SHP77 treated with DMSO at 0.1 percent for 48 hours (cell line): ENCODE measurements at places on chromosomes 11 and 22.
A peak's percentile ranks its signal among the peaks of the same experiment; 100 is the strongest.

DNA sequence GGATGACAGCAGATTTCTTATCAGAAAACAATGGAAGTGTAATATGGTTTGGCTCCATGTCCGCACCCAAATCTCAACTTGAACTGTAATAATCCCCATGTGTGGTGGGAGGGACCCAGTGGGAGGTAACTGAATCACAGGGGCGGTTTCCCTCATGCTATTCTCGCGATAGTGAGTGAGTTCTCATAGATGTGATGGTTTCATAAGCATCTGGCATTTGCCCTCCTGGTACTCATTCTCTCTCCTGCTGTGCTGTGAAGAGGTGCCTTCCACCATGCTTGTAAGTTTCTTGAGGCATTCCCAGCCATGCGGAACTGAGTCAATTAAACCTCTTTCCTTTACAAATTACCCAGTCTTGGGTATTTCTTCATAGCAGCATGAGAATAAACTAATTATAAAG, 81.0 kb upstream of the SCUBE2 start:
- no peak for DNase-seq

DNA sequence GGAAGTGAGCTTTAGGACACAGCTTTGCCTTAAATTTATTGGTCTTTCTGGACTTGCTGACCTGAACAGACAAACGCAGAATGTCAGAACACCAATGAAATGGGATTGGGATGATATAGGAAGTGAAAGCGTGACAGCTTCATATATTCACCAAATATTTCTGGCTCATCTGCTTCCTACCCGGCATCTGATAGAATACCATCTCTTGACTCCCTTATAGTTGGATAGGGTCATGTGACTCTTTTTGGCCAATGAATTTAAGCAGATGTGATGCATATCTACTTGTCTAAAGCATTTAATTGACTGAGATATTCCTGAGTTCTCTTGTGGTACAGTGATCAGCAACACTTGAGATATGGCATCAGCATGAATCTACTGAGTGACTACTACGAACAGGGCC, 2.5 kb upstream of the CAPRIN1 start:
- no peak for DNase-seq

GRCh38 chr11:100011697-100012096, 675.4 kb upstream of the ARHGAP42 start:
- DNase-seq, result no peak

DNA sequence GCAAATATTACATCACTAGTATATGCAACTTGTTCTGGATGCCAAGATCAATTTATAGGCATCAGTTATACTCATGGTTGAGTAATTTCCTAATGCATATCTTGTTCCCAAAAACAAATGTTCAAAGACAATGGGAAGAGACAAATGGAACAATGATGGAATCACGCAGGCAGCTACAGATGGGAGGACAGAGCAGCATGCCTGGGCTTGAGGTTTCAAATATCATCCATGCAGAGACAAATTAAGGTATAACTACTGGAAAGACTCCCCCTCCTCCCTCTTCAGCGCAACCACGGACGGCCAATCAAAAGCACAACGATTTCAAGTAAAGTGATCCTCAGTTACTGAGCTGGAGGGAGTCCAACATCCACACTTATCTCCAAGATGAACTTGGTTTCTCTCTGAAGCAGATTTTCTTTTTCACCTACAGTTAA, 106.8 kb downstream of the CCDC83 start:
- DNase-seq, result no peak

DNA sequence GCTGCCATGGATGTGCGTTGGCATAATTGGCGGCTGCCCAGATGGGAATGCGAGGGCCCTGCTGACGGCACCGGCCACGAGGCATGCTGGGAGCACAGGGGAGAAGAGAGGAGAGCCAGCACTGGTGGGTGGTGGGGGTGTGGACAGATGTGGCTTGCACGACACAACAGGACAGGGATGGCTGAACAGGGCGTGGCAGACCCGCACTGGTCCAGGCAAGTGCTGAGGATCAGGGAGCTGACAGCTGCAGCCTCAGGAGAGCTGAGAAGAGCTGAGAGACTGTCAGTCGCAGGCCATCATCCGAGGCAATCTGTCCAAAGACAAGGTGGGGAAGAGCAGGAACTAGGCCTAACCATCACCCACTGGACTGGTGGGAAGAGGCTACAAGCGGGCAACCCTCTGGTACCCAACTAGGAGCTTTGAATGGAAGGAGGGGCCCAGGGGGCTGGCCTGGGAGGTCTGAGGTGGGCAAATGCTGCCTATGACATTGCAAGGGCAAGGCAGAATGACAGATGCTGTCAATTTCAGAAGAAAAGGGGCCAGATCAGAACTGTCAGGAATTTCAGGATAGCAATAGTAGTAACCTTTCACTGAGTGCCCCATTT, 2.4 kb downstream of the GNB1L start:
- no peak for DNase-seq

GRCh38 chr11:121722431-121723245, 269.9 kb upstream of the SORL1-AS1 start:
- DNase-seq, result peak; percentile 44

GRCh38 chr11:100929377-100929776, 200.2 kb downstream of the PGR start:
- no peak for DNase-seq

DNA sequence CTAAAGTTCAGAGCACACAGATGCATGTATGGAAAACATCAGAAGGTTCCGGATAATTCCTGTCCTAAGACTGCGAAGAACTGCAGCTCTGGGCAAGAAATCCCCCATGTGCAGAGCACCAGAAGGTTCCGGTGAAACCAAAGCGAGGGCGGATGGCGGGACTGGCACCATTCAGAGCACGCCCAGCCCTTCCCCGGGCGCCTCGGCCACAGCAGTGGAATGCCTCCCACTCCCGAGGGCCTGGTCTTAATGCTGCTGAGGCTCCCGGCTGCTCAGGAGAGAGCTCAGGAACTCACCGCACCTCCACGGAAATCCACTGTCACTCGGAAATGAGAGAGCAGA, 43.1 kb downstream of the BRD1 start:
- no peak for DNase-seq

DNA sequence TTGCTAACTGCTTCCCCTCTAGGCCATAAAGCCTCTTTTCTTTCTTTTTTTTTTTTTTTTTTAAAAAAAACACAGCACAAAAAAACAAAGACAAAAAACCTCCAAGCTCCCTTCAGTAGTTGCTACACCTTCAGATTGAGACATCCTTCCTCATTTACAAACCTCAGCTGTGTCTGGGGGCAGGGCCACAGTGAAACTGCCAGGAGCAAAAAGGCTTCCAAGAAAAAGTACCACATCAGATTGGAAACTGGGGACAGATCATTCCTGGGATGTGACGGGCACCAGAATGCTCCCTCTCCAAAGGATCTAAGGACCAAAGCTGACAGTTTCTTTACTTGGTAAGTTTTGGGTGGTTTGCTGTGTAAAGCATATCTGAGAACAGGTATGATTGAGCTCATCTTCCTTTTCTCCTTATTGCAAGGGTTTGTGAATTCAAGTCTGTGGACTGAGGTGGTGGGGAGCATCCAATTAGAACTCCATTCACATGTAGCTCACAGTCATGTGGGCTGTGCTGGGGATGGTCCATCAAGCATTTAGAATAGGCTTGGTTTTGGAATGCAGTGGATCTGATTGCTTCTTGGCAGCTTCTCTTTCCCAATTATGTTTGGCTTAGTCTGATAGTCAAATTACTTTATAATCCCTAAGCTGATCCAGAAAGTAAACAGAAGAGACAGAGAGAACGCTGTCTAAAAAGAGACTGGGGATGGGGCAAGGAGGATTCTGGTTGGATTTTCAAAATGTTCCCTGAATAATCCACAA, 705 bp downstream of the BBOX1 start:
- no peak for DNase-seq

DNA sequence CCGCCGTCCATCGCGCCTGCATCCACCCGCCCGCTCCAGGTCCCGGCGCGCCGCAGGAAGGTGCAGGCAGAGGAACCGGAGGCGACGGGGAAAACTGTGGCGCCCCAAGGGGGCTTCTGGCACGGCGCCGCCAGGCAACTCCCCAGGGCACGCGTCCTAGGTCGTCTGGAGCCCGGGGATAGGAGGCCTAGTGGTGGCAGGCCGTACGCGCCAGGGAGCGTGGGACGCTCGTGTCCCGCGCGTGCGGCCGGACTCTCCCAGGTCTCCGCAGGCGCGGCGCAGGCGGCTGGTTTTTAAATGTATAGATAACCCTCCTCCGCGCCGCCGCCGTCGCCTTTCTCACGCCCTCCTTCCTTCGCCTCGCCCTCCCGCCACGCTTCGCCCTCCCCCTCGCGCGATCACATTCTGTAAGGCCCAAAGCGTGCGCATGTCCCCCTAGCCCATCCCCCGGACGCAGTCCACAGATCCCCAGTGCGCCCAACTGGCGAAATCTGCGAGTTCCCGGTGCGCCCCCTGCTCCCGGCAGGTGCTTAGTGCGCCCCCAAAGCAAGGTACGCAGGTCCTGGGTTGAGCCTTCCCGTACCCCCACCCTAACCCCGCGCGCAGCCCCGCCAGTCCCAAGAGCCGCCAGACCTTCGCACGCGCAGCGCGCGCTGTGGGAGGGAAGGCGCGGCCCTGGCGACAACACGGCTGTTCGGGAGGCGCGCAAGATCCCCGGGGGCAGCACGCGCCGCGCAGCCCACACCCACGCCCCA, at the start of gene ASCL2:
TSS of gene ASCL2 (minus strand) at position 267 of the 755 bp plus-strand sequence. CDS start at position 11, 256 bp downstream.
- no peak for DNase-seq

DNA sequence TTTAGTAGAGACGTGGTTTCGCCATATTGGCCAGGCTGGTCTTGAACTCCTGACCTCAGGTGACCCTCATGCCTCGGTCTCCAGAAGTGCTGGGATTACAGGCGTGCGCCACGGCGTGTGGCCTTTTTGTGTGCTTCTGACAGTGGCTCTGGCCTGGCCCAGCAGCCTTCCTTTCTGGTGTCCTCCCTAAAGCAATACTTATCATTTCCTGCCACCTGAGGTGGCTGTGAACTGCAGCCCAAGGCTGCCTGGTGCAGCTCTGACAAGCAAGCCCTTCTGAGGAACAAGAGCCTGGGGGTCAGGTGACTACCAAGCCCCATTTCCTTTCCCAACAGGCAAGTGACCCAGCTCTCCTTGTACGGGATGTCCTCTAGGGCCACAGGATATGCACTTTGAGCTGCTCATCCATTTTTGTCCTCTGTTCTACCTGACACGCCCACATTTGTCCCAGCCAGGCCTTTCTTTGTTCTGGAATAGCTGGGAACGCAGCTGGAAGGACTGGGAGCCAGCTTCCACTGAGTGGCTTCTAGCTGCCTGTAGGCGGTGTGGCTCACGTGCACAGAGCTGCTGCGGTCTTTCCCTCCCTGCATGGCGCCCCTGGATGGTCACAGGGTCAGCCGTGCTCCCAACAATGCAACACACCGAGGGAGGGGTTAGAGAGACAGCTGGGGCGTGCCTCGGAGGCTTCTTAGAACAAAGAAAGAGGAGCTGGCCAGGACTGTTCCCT, 12.3 kb upstream of the BID start:
- DNase-seq, result no peak

DNA sequence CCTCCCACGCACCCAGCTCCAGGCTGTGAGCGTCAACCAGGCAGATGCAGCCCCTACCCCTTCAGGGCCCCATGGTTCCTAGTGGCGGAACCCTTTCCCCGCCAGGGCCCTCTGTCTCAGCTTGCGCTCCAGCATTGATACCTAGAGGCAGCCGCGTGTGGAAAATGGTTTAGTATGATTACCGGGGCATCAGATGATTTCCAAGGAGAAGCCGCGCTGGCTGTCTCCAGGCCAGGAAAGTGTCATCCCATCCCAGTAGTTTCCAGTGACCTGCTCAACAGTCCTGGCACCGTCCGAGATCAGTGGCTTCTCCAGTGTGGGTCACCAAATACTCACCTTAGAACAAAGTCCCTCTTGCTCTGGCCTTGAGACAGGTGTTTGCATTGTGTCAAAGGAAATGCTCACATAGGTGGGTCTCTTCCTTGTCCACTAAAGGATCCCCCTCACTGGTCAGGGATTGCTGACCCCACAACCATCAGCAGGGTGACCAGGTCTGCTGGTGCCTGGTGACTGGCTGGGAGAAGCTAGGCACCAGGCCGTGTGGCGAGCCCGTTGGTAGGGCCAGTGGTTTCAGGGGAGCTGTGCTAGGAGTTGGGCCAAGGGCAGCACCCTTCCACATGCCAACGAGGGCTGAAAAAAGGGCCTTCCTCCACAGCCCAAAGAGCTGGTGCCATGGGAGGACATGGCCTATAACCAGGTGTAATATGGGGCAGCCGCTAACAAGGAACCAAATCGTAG, 109.4 kb downstream of the MORC2 start:
- no peak for DNase-seq

DNA sequence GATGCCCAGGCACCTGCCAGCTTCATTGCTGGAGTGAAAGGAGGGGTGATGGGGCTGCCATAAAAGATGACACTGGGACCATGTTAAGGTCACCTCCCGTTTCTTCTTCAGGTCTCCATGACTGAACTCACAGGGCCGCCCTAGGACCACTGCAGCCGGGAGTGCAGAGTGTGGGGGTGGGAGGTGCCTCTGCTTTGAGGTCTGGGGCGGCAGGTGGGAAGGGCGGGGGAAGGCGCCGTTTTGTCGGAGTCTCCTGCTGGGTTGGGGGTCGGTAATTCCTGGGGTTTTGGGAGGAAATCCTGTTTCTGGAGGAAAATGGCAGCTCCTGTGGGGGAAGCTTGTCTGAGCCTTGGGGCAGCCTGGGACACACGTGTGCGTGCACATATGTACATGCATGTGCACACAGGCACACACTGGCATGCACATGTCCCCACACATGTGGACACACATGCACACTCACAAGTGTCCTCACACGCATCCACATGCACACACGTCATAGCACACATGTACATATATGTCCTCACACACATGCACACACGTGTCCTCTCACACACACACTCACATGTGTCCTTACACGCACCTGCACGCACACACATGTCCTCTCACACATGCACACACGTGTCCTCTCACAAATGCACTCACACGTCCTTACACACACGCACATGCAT, 990.9 kb downstream of the BRD1 start:
- no peak for DNase-seq

GRCh38 chr22:25655371-25655935, 86.5 kb upstream of the MYO18B start:
- no peak for DNase-seq

- DNase-seq, result no peak
Observed at GRCh38 chr11:98568013-98568412, 452.7 kb upstream of the CNTN5 start.

DNA sequence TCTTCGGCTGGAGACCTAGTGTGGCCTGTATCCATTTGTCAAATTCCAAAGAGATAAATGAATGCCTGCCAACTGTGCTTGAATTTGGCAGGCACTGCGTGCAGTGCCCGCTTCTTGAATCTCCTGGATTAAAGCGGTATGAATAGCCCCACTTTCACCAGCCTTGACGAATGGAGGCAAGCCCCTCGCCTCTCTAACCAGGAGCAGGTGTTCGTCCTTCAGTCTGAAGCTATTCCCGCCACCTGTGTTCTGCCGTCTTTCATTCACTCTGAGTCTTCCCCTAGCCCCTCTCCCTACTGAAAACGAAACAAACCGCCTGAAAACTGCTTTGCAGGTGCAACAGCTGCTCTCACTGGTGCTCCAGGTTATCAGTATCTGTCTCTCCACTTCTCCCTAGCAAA, 11.2 kb downstream of the NLRP14 start:
- no peak for DNase-seq
